ENCODE measurements at places on chromosomes 12 and 14.

- H3K36me3 ChIP-seq: no peaks in the 10 kb centered on the region
- H3K27me3 ChIP-seq: peaks cover 35% of the 10 kb centered on the region
- H3K4me3 ChIP-seq: no peak overlapping the region
- no peak overlapping the region for H3K27ac ChIP-seq
- peaks cover 8% of the 10 kb centered on the region for H3K4me1 ChIP-seq
- no peak for DNase-seq
Measured at GRCh38 chr12:132243596-132244310, 85.6 kb downstream of the GALNT9 start.

- peak overlapping the region; percentile 98 for H3K4me3 ChIP-seq
- H3K27ac ChIP-seq: peak overlapping the region; percentile 96
- peaks cover 21% of the 10 kb centered on the region for H3K4me1 ChIP-seq
Measured at GRCh38 chr14:54567639-54568561, 972 bp downstream of the SAMD4A start.

- H3K4me3 ChIP-seq: no peak overlapping the region
- H3K27me3 ChIP-seq: peaks cover 44% of the 10 kb centered on the region
- H3K36me3 ChIP-seq: no peaks in the 10 kb centered on the region
- no peak for DNase-seq
- H3K4me1 ChIP-seq: no peaks in the 10 kb centered on the region
- H3K27ac ChIP-seq: no peak overlapping the region
Measured at GRCh38 chr14:30162066-30162465, 234.4 kb upstream of the PRKD1 start.

DNA sequence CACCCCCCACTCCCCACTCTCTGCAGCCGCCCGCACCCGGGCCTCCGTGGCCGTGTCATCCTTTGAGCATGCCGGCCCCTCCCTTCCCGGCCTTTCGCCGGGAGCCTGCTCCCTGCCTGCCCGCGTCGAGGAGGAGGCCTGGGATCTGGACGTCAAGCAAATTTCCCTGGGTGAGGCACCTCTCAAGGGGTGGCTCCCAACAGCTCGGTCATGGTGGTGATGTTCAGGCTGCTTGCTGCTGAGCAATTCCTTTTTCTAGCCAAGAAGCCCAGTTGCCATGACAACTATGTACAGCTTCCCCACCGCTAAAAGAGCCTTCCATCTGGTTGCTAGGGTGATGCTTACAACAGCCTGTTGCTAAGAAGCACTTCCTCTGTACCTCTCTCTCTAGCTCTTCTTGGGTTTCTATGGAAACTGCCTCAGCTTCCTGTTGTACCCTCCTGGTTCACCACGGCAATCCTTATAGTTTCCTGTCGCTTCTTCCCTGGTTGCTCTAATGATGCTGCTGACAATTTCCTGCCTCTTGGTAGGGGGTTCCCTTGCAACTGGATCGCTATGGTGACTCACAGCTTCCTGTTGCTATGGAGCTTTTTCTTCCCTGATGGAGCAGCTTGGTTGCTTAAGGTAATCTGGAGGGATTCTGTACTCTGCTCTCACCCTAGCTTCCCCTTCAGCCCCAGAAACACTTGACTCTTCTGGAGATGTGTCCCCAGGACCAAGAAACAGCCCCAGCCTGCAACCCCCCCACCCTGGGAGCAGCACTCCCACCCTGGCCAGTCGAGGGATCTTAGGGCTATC, 11.0 kb downstream of the ZNF219 start:
- peak overlapping the region; percentile 61 for H3K4me3 ChIP-seq
- H3K36me3 ChIP-seq: peaks cover 34% of the 10 kb centered on the region
- no peaks in the 10 kb centered on the region for H3K27me3 ChIP-seq
- DNase-seq: no peak
- peaks cover 12% of the 10 kb centered on the region for H3K4me1 ChIP-seq

GRCh38 chr14:71362282-71362681, 455.0 kb downstream of the PCNX1 start:
- peak overlapping the region; percentile 47 for H3K27ac ChIP-seq
- DNase-seq: no peak
- peaks cover 9% of the 10 kb centered on the region for H3K36me3 ChIP-seq
- no peaks in the 10 kb centered on the region for H3K27me3 ChIP-seq

GRCh38 chr14:60346706-60347105, 97.7 kb downstream of the PPM1A start:
- no peaks in the 10 kb centered on the region for H3K36me3 ChIP-seq
- no peak overlapping the region for H3K27ac ChIP-seq
- H3K4me3 ChIP-seq: no peak overlapping the region
- H3K4me1 ChIP-seq: peaks cover 16% of the 10 kb centered on the region
